Heart right ventricle (tissue), 16 donors: ENCODE measurements at places on chromosomes 1 and 21. TPM values are rescaled to one million over a fixed set of nuclear protein-coding genes. Genes with fewer than 3 reads are reported as not detected.

GRCh38 chr1:43431676-43432075 is 22.1 kb downstream of the HYI start:
- no peak for DNase-seq

GRCh38 chr1:166925810-166926478 is 49.4 kb downstream of the ILDR2 start:
- peak; percentile 17 for DNase-seq

The PRR9 gene
- total RNA-seq: not detected

DNA sequence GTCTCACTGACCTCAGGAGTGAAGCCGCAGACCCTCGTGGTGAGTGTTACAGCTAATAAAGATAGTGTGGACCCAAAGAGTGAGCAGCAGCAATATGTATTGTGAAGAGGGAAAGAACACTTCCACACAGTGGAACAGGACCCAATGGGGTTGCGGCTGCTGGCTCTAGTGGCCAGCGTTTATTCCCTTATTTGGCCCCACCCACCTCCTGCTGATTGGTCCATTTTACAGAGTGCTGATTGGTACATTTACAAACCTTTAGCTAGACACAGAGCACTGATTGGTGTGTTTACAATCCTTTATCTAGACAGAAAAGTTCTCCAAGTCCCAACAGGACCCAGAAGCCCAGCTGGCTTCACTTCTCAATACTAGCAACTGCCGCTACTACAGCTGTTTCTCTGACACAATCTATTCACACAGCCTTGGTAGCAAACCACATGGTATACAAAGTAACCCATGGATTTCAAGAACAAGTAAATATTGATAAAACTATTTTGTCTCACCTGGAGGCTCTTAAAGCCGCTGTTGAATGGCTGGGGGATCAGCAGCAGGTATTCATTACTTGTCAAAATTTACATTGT is 25.3 kb upstream of the ITLN1 start:
- no peak for DNase-seq
